ENCODE measurements at places on chromosomes 13 and 19.

GRCh38 chr13:46641274-46642081, 88.5 kb downstream of the LRCH1 start:
- DNase-seq: no peak

- DNase-seq: no peak
Measured at GRCh38 chr13:23570099-23570920, at the start of gene TNFRSF19. Gene TNFRSF19 (plus strand): TSS chr13:23570412. CDS start chr13:23590184, 19,772 bp downstream.

GRCh38 chr13:71255633-71256032, 611.4 kb downstream of the DACH1 start:
- no peak for DNase-seq

DNA sequence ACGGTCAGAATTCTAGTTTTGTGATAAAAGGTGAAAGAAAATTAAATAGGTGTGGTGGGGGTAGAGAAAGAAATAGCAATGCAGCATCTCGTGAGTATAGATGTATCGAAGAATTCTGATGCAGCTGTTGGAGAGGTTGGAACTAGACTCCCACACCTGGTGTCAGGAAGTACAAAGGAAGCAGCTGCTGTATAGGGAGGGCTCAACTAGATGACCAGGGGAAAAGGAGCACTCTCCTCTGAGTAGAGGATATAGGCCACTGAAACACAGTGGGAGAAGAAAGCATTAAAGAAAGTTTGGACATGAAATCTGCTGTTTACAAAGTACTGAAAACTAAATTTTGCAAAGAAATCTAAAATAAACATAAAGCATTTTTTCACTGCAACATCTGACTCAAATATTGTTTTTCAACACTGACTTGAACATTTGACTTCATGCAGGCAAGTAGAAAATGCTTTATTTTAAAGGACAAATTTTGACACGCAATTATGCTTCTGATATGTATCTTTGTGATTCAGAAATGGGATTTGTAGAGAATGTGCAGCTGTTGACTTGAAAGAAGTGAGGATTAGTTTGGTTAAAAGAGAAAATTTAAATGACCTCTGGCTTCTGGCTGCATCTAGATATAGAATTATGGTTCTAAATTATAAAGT, 82.2 kb downstream of the MIPEP start:
- no peak for DNase-seq

- no peak for DNase-seq
Measured at GRCh38 chr19:18173572-18174288, at the start of gene IFI30. Gene IFI30 (plus strand): TSS chr19:18173813. CDS start chr19:18173842, 29 bp downstream.

DNA sequence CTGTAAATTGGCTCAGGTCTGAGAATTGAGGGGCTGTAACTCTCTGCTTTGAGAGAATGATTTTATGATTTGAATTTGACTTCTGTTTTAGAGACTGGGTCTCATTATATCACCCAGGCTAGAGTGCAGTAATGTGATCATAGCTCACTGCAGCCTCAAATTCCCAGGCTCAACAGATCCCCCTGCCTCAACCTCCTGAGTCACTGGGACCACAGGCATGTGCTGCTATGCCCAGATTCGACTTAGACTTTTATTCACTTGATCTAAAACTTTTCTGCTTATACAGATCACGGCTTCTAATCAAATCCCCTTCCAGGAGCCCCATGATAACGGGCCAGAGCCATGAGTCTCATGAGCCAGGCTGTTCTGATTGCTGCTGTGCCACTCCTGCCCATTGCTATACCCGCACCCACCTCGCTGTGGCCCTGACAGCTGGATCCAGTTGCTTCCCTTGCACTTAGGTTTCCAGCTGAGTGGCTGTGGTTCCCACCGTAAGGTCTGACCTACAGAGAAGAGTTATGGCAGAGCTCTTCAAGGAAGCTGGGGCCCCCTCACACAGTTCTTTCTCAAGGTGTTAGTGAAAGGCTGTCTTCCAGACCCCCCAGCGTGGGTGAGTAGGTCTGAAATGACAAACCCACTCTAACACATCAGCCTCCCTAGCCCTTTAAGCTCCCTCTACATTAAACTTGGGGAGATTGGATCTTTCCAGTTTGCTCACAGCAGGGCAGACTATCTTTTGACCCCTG, 251.2 kb upstream of the SGCG start:
- DNase-seq: no peak

- no peak for DNase-seq
Measured at GRCh38 chr19:13043285-13043684, 48.0 kb downstream of the NFIX start.

DNA sequence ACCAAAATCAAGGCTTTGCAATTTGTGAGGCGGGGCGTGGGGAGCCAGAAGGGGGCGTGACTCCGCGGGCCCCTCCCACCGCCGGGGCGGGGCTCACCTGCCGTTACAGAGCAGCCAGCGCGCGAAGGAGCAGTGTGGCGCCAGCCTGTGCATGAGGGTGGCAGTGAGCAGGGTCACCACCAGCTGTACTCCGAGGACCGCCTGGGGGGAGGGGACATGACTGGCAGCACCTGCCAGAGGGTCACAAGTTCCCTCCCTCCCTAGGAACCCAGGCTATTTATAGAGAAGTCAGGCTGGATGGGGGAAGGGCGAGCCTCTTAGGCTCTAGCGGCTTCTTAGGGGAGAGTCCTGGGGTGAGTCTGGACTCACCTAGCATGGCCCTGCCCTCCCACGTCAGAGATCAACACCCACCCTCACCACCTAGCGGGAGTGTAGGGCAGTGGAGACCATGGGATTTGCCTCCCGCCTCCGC, 3.6 kb downstream of the TMEM161A start:
- DNase-seq: no peak

- DNase-seq: no peak
Measured at GRCh38 chr13:112592647-112593046, 4.7 kb upstream of the TUBGCP3 start.

DNA sequence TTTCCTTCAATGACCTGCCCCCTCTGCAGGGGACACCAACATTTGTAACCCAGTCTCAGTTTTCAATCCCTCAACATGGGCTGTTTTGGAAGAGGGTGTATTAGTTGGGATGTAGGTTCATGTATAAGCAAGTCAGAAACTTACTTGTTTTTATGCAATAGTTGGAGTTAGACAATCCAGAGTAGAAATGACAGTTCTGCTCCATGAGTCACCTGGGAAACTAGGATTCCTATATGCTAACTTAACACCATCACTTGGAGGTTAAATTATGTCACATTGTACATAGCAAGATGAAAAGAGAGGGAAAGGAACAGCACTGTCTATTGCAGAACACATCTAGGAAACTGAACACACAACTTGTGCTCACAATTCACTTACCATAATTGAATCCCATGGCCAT, 436.4 kb downstream of the RFC3 start:
- no peak for DNase-seq

GRCh38 chr19:28472843-28473242, 740.1 kb downstream of the UQCRFS1 start:
- no peak for DNase-seq

GRCh38 chr13:80664950-80665349, 324.0 kb upstream of the SPRY2 start:
- DNase-seq: no peak

DNA sequence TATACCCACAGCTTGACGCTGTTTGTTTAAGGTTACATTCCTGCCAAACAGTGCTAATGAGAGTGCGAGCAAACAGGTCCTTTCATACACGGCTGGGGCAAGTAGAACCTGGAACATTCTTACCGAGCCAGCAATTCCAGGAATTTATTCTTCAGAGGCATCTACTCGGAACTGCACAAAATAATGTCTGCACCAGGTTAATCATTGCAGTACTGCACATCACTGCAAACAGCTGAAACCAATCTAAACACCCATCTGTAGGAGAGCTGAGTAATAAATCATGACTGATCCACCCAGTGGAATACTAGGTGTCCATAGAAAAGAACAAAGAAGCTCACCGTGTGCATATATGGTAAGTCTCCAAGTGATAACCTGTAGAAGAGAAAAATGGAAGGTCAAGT, 1.2 kb upstream of the ZNF579 start:
- no peak for DNase-seq

- no peak for DNase-seq
Measured at GRCh38 chr13:28117689-28118377, 17.5 kb upstream of the FLT3 start.

DNA sequence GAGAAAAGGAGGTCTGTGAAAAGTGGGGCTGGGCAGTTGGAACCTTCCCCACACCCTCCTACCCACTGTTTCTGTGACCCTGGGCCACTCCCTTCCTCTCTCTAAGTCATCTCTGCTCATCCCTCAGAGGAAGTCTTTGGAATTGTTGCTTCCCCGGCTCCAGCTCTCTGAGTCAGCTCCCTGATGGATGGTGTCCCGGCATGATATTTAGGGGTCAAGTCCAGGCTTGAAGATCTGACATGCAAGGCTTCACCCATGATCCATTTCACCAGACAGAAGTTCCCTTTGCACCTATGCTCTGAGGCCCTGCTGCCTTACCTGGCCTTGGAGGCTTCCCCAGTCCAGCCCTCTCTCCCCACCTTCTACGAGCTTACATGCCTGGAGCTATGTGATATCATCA, 13.3 kb downstream of the EXOC3L2 start:
- DNase-seq: no peak

Data from nucleus accumbens (tissue), 56 donors.